ENCODE measurements at places on chromosomes 16 and 17. TPM values are rescaled to one million over a fixed set of nuclear protein-coding genes. Genes with fewer than 3 reads are reported as not detected.

Gene HSD11B2
- total RNA-seq = 3.3 TPM

Gene DHRS7C
- total RNA-seq = not detected

Gene KRTAP4-9
- not detected for total RNA-seq

Gene YBX2
- 0.45 TPM for total RNA-seq

Gene TEDC2
- total RNA-seq = 17.7 TPM

Gene CES3
- total RNA-seq = 3.0 TPM

Gene NOS2
- total RNA-seq = 0.33 TPM

Gene CCL13
- total RNA-seq = not detected

Gene PRR29
- 0.31 TPM for total RNA-seq

Gene ITGA2B
- 1.1 TPM for total RNA-seq

Gene TEPSIN
- 27.6 TPM for total RNA-seq

Gene BICDL2
- not detected for total RNA-seq

Gene PMFBP1
- total RNA-seq = 0.03 TPM

Gene MT1E
- not detected for total RNA-seq

Gene SLC12A4
- 27.3 TPM for total RNA-seq

Gene MFSD6L
- total RNA-seq = not detected

Gene TRPV2
- 0.70 TPM for total RNA-seq

Gene UTS2R
- 0.06 TPM for total RNA-seq

Gene SHBG
- 0.43 TPM for total RNA-seq

Gene SOCS7
- 9.9 TPM for total RNA-seq

Gene GPATCH8
- 26.4 TPM for total RNA-seq

Gene G6PC1
- not detected for total RNA-seq

Gene CCDC200
- 0.14 TPM for total RNA-seq

Gene CCDC154
- total RNA-seq = 0.32 TPM

Gene CHST4
- total RNA-seq = not detected

Gene SSH2
- 30.8 TPM for total RNA-seq

Gene NR1D1
- total RNA-seq = 7.3 TPM

Gene CCL8
- total RNA-seq = not detected

Gene HOXB6
- total RNA-seq = 4.0 TPM

Gene MYO15A
- total RNA-seq = 0.26 TPM

Gene KRTAP9-4
- total RNA-seq = not detected

Gene MMP2
- 12.2 TPM for total RNA-seq

Gene BRIP1
- total RNA-seq = 5.2 TPM

Gene HIC1
- total RNA-seq = 1.5 TPM

Gene TNS4
- total RNA-seq = 271 TPM

Gene PTX4
- not detected for total RNA-seq

Gene SMTNL2
- total RNA-seq = 0.28 TPM

Gene CCL2
- 10.8 TPM for total RNA-seq

Gene C17orf67
- 1.8 TPM for total RNA-seq

Gene SLC38A8
- total RNA-seq = not detected

Gene GCGR
- 0.08 TPM for total RNA-seq

Gene PIMREG
- total RNA-seq = 48.3 TPM

Gene ENPP7
- not detected for total RNA-seq

Gene C16orf96
- 0.06 TPM for total RNA-seq

Gene NPIPB13
- 3.4 TPM for total RNA-seq

Gene DRC3
- total RNA-seq = 2.3 TPM

Gene TBC1D3L
- 5.6 TPM for total RNA-seq

Gene KRTAP4-5
- total RNA-seq = not detected

Gene PYY
- not detected for total RNA-seq

Gene PRR15L
- total RNA-seq = 3.0 TPM

Data from A549 treated with dexamethasone at 1 μM for 4 hours (cell line).